Forelimb muscle (tissue), 1 donor: ENCODE measurements at places on chromosomes 1 and 21. TPM values are rescaled to one million over a fixed set of nuclear protein-coding genes. Genes with fewer than 3 reads are reported as not detected.

- DNase-seq = no peak
Observed at GRCh38 chr1:168035345-168035744, 98.5 kb upstream of the MPC2 start.

ERICH3 gene
- not detected for polyA plus RNA-seq

- DNase-seq = no peak
Observed at GRCh38 chr21:44681152-44681551, 811 bp downstream of the KRTAP12-1 start.

UQCRH gene
- polyA plus RNA-seq = 291 TPM

- DNase-seq = no peak
Observed at GRCh38 chr1:4599521-4599920, 54.9 kb upstream of the AJAP1 start.

- DNase-seq = no peak
Observed at GRCh38 chr1:21664806-21665588, 4.2 kb downstream of the RAP1GAP start.

DNA sequence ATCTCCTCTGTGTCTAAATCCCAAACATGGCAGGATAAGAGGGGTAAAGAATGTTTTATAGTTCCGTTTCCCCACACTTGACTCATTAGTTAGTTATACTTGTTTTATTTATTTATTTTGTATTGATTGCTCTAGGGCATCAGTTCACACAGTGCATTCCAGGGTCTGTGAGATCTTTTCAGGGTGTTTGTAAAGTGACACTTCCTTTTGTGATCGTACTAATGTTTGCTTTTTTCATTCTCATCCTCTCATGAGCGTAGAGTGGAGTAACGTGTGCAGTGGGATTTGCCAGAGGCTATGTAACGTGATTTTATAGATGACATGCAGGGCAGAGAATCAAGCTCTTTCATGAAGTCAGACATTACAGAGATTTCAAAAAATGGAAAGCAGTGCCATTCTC lies 103.2 kb downstream of the SCCPDH start:
- no peak for DNase-seq

DOP1B gene
- 6.7 TPM for polyA plus RNA-seq

- no peak for DNase-seq
Observed at GRCh38 chr1:147850737-147851136, 51.9 kb upstream of the GJA8 start.

DNA sequence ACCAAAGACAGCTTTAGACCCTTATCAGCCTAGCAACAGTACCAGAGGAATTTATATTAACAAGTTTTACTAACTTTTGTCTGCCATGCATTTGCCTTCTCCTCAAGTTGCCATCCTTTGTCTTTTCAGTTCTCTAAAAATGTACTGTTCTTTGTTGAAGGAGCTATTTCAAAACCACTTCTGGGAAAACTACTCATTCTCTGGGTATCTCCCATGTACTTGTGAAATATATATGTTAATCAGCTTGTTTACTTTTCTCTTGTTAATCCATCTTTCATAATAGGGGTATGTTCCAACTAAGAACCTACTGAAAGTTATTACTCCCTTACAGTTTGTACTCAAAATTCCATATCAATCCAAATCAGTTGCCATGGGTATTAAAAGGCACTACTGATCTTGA lies 16.3 kb downstream of the DPYD start:
- no peak for DNase-seq

- no peak for DNase-seq
Observed at GRCh38 chr21:35048183-35048601, 910 bp downstream of the RUNX1 start.

- DNase-seq = no peak
Observed at GRCh38 chr1:181251001-181251712, 162.7 kb downstream of the IER5 start.

GRCh38 chr21:42341776-42342542 lies 8.8 kb downstream of the TFF2 start:
- DNase-seq = no peak

GRCh38 chr1:239098400-239099037 lies 287.8 kb upstream of the CHRM3 start:
- no peak for DNase-seq

DNA sequence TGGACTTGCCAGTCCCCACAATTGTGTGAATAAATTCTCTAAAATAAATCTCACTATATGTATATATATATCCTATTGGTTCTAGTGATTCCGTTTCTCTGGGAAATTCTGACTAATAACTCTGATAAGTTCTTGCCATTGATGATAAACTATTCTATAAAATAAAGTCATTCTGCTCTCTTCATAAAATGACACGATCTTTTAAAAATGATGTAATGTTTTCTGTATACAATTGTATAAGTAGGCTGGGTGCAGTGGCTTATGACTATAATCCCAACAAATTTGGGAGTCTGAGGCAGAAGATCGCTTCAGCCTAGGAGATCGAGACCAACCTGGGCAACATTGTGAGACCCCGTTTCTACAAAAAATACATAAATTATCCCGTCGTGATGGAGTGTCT lies 541.0 kb upstream of the ADGRL4 start:
- DNase-seq = no peak

- DNase-seq = no peak
Observed at GRCh38 chr1:179208681-179209477, 20.6 kb downstream of the ABL2 start.

GRCh38 chr1:52080014-52080415 lies 23.9 kb downstream of the BTF3L4 start:
- DNase-seq = no peak

DNA sequence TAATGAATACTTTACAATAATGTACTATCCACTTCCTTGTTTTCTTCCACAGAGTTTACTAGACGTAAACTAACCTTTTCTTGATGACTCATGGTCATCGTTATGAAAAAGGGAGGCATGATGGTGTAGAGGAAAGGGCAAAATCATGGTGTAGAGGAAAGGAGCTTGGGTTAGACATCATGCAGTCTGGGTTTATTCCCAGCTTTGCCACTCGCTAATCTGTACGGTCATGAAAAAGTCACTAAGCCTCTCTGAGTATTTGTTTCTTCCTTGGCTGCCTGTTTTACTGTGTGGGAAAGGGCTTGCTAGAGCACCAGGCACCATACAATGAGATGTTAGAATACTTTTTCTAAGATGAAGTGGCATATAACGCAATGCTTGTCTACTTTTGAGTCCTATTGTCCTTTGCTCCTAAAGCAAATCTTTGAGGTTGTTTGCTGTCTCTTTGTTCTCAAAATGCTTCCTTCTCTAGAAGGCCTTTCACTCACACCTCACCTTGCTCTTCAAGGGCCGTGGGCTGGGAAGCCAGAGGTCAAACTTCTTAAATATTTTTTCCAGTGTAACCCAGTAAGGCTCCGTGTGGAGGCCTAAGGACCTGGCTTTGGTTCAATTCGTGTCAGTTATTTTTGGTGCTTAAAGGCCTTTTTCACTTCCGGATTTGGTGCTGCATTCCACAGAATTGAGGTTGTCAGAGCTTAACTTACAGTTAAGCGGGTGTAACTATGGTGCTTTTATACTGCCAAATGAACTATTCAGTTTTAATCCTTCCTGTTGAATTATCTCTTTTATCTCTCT lies 9.9 kb upstream of the ETV3 start:
- no peak for DNase-seq

- DNase-seq = no peak
Observed at GRCh38 chr1:152481869-152482664, 28.5 kb upstream of the LCE5A start.

GRCh38 chr1:63051886-63052285 lies 268.0 kb downstream of the ATG4C start:
- DNase-seq = no peak

ZNF695 gene
- polyA plus RNA-seq = 0.90 TPM

GRCh38 chr1:237232501-237232900 lies 190.5 kb downstream of the RYR2 start:
- DNase-seq = no peak

DNA sequence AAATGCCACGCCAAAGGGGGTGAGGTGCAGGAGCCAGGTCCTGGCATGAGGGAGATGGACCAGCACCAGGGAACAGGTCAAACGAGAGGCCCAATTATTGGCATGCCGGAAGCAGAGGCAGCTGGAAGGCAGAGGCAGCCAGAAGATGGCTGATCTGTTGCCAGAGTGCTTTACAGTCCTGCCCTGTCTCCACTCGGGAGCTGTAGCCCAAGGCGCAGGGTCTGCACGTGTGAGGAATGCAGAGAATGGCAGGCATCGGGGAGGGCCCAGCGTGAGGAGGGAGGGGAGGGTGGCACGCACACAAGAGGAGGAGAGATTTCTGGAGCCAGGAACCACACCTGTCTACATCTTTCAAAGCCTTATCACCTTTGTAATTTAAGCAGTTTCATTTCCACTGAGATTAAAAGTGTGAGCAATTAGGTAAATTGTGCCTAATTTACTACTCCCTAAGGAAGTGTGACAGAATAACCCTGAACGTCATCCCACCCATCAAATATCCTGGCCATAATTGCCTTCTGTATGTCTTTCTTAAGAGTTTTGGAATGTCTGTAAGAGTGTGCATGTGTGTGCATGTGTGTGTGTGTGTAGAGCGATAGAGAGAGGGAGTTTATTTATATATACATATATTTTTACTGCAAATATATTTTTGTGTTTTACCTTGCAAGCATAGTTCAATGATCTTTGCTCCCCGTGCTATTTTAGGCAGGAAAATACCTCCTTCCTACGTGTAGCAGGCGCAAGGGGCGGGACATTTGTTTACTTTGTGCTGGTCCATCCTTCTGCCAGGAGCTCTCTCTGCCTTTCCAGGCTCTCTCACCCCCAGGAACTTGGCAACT lies 125.5 kb upstream of the SERBP1 start:
- DNase-seq = no peak

GRCh38 chr1:45718289-45718688 lies 30.3 kb downstream of the TMEM69 start:
- no peak for DNase-seq

GRCh38 chr1:6199298-6200187 lies at the start of gene RPL22:
RPL22 (minus strand) TSS chr1:6199595; CDS start chr1:6199573, 22 bp downstream.
- DNase-seq = peak; percentile 98

GRCh38 chr1:207605444-207606361 lies 39.2 kb upstream of the CR1L start:
- DNase-seq = no peak

RPTN gene
- polyA plus RNA-seq = not detected

DNA sequence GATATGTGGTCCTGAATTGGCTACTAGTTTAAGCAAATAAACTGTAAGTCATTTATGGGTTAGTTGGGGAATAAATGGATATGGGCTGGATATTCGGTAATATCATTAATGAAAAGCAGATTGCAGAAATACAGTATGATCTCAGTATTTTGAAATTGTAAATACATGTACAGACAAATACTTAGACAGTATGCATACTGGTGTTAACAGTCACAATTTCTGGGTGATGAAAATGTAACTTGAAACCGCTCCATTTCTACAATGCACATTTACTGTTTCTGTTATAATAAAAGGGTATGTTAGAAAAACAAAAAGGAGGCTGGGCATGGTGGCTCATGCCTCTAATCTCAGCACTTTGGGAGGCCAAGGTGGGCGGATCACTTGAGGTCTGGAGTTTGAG lies 28.0 kb downstream of the BLZF1 start:
- no peak for DNase-seq

DNA sequence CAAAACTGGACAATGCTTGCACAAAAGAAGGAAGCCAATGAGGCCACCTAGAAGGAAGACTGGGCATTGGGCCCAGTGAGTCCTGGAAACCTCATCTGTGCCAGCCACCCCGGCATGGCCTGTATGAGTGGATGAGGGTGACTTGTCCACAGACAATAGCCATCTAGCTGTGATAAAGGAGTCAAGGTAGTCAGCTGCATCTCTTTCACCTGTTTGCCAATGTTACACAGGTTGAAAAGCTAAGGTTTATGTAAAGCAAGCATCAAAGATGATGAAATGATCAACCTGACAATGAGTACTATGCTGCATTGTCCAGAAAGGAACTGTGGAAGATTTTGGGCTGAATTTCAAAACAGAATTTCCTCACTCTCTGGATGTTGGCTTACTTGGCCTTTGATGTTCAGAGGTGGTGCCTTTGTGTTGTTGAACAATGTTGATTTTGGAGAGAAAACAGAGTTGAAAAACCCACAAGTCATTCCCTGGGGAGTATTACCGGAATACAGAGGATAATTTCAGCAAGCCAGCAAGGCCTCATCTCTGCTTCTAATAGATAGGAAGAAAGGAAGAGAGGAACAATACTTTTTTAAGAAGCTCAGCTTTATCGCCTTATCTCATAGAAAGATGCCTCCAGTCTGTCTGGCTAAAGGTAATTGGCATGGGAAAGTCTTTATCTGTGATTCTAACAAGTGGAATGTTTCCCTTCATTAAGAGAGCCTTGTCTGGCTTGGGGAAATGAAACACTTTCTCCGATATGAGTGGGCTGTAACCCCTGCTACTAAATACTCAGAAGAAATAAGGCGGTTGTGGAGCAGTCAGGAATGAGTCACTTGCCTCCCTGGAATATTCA lies 11.4 kb upstream of the SELE start:
- DNase-seq = no peak

DNA sequence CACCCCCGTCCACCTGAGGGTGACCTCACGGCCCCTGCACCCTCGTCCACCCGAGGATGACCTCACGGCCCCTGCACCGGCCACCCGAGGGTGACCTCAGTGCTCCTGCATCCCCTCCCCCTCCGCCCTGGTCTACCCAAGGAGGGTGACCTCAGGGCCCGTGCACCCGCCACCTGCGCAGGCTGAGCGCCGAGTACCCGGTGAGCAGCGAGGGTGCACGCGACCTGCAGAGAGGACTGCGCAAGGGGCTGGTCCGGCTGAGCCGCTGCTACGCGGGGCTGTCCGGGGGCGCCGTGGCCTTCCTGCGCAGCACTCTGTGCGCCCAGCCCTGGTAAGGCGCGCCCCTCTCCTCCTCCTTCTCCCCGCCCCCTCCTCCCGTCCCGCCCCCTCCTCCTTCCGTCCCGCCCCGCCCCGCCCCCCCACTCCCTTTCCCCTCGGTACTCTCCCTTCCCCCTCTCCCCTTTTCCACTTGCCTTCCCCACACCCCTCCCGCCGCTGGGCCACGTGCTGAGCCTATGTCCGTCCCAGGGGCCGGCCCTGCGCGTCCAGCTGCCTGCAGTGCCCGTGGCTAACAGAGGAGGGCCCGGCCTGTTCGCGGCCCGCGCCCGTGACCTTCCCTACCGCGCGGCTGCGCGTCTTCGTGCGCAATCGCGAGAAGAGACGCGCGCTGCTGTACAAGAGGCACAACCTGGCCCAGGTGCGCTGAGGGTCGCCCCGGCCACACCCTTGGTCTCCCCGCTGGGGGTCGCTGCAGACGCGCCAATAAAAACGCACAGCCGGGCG lies 28.4 kb downstream of the TRIM11 start:
- DNase-seq = peak; percentile 38

GRCh38 chr1:226029093-226029496 lies 30.0 kb upstream of the SDE2 start:
- DNase-seq = no peak

SPRR3 gene
- not detected for polyA plus RNA-seq

FAM89A gene
- 7.9 TPM for polyA plus RNA-seq

- no peak for DNase-seq
Observed at GRCh38 chr21:42165901-42166300, 53.0 kb upstream of the ABCG1 start.
